ENCODE measurements at places on chromosomes 7 and 10.
A peak's percentile ranks its signal among the peaks of the same experiment; 100 is the strongest.

GRCh38 chr10:77578583-77579227 lies 58.9 kb downstream of the KCNMA1 start:
- DNase-seq: no peak

DNA sequence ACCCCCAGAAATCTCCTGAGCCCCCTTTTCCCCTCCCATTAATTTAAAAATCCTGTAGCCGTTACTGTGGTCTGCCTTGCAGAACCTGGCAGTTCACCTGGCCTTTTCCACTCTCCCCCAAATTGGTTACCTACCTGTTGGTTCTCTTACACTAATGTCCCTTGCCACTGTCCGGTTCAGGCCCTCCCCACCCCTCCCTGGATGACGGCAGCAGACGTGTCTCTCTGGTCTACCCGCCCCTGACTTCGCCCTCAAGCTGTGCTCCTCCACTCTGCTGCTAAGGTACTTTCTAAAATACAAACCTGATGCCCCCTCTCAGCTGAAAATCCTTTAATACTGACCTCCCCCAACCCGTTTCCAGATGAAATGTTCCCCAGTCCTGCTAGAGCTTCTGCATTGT lies 15.6 kb upstream of the SH3PXD2A start:
- no peak for DNase-seq

DNA sequence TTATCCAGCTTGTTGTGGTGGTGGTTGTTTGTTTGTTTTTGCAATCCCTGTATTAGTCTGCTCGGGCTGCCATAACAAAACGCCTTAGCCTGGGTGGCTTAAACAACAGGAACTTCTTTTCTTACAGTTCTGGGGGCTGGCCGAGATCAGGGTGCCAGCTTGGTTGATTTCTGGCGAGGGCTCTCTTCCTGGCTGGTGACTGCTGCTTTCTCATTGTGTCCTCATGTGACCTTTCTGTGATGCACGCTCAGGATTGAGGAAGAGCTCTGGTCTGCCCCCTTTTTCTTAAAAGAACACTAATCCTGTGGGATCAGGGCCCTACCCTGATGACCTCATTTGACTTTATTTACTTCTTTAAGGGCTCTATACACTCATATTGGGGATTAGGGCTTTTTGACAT lies 107.1 kb upstream of the NRP1 start:
- no peak for DNase-seq

- no peak for DNase-seq
Measured at GRCh38 chr7:106285855-106286492, 1.2 kb upstream of the NAMPT start.

DNA sequence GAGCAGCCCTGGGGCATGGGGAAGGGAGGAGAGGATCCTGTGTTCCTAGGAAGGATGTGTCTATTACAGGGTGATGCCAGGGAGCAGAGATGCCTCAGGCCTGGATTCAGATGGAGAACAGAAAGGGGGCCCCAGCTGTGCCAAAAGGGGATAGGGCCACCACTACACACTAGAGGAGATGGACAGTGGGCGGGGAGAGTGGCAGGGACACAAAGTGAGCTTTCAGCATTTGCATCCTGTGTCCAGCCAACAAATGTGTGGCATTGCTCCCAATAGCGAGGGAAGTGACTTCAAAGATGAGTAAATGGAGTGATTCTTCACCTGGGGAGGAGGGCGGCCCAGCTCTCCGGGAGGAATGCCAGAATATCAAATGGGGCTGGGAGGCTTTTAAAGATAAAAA lies 64.9 kb upstream of the WAPL start:
- DNase-seq: no peak

DNA sequence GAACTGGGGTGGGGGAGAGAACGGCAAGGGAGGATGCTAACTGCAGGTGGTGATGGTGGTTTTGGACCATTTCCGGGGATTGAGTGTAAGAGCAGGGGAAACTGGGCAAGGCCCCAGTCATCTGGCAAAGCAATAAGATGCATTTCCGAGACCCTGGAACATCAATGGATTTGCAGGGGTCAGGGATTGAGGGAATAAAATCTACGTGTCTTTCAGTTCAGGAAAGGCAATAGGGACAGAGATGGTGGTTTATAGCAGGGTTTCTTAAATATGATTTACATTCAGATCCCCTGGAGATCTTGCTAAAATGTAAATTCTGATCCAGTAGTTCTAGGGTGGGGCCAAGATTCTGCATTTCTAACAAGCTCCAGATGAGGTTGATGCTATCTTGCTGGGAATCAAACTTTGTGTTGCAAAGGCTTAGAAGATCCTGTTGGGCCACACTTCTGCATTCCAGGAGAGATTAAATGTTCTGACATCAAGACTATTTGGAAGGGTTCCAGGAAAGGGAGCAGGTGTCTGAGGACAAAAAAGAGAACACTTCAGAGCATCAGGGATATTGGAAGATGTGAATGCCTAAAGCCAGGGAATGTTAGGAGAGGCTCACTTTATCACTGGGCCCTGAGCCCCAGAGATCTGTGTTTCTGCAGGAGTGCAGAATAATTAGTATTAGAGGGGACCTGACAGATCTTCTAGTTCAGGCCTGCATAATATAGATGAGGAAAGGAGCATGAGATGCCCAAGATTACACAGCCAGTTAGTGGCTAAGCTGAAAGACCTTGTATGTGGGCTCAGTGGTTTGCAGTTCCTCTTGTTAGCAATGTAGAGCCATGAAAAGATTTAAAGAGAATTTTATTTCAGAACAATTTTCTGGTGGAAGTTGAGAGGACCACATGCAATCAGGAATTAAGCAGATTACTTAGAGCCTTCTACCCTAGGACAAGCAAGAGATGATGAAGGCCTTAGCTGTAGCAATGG lies 32.4 kb downstream of the BLNK start:
- DNase-seq: no peak

GRCh38 chr10:12539350-12540164 lies 190.2 kb downstream of the CAMK1D start:
- DNase-seq: no peak

GRCh38 chr7:45203936-45204445 lies 46.4 kb downstream of the RAMP3 start:
- no peak for DNase-seq

GRCh38 chr7:98284335-98285036 lies 3.0 kb downstream of the BRI3 start:
- peak; percentile 89 for DNase-seq

DNA sequence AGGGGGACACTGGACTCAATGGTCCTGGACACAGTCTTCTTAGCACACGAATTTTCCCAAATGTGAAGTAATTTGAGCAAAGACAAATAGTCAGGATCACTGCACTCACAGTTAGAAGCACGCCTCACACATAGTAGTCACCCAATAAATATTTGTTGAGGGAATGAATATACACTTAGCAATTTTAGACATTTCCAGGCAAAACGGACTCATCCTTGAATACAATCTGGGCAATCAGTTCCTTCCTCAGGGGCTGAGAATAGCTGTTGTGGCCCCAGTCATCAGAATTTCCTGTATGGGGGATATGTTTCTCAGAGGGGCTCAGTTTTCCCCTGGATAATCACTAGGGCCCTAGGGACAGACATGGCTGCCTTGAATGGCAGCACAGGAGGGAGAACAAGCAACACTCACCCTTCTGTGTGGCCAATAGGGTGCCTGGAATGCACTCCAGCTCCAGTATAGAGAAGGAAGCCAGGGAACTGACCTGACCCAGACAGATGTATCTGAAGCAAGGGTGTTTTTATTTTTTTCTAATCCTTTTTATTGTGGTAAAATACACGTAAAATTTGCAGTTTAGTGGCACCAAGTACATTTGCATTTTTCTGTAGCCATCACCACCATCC lies 282.7 kb upstream of the ZNF32 start:
- no peak for DNase-seq

- no peak for DNase-seq
Measured at GRCh38 chr7:5296611-5297226, 14.0 kb downstream of the SLC29A4 start.

GRCh38 chr7:100867040-100867775 lies at the start of gene TRIP6:
TSS of gene TRIP6 (plus strand) at chr7:100867387. CDS start at chr7:100867498, 111 bp downstream.
- DNase-seq: peak; percentile 92

- DNase-seq: no peak
Measured at GRCh38 chr7:101817471-101818286, at the start of gene CUX1. TSS of gene CUX1 (plus strand) at chr7:101817626. CDS start at chr7:101817640, 14 bp downstream.

GRCh38 chr10:21340331-21340730 lies 185.2 kb downstream of the SKIDA1 start:
- no peak for DNase-seq

- no peak for DNase-seq
Measured at GRCh38 chr7:43199371-43200160, 87.1 kb downstream of the HECW1 start.

DNA sequence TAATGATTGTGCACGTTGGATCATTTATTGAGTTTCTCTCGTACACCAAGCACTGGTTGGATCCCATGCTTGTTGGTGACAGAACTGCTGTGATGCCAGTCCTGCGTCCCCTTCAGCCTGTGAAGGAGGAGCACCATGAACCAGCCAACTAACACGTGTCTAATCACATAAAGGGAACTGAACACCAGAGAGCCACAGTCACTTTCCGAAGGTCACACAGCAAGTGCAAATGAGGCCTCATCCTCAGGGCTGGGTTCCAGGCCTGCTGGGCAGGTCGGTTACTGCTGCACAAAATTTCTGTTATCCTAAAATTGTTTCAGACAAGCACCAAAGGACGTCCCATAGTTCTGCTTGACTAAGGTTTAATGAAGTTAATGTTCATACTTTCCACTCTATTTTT lies 332.0 kb upstream of the ZNF32 start:
- DNase-seq: no peak

DNA sequence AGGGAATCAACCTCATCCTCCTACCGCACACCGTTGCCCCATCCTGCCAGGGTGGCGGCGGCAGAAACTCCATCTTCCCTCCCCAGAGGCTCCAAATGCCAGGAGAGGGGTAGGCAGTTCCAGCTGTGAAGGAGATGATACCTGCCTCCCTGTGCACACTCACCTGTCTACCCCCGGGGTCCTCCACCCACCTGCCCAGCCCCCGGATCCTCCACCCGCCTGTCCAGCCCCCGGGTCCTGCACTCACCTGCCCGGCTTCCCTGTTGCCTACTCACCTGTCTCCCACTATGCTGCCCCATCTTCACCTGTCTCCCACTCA lies 13.4 kb upstream of the DNAAF5 start:
- no peak for DNase-seq

DNA sequence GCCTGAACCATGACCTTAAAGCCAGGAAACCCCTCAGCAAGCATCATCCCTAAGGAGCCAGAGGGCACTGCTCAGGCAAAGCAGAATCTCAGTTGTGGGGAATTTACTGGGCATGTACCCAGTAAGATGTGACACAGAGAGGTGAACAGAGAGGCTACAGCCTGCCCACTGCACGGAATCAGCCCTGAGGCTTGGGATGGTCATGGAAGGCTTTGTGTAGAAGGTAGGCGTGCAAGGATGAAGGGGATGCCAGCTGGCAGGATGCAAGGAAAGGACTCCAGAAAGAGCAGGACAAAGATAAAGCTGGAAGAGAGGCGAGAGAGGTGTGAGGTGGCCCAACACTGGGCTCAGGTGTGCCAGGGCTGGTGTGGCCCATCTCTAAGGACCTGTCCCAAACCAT lies 2.4 kb upstream of the AIFM2 start:
- DNase-seq: no peak

DNA sequence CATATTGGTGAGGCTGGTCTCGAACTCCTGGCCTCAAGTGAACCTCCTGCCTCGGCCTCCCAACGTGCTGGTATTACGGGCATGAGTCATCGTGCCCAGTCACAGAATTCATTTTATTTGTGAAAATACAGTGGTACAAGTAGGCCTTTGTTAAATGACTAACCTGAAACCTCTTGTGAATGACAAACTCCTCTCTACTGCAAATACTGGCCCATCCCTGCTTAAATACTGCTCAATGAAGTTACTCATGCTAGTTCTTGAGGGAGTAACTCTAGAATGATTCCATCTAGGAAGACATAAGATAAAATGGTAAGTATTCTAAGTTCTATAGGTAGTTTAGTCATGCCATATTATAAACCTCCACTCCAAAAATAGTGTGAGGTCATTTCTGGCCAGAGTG lies 80.7 kb downstream of the UBE2H start:
- DNase-seq: no peak

GRCh38 chr10:105243825-105244224 lies 602.7 kb downstream of the SORCS3 start:
- no peak for DNase-seq

DNA sequence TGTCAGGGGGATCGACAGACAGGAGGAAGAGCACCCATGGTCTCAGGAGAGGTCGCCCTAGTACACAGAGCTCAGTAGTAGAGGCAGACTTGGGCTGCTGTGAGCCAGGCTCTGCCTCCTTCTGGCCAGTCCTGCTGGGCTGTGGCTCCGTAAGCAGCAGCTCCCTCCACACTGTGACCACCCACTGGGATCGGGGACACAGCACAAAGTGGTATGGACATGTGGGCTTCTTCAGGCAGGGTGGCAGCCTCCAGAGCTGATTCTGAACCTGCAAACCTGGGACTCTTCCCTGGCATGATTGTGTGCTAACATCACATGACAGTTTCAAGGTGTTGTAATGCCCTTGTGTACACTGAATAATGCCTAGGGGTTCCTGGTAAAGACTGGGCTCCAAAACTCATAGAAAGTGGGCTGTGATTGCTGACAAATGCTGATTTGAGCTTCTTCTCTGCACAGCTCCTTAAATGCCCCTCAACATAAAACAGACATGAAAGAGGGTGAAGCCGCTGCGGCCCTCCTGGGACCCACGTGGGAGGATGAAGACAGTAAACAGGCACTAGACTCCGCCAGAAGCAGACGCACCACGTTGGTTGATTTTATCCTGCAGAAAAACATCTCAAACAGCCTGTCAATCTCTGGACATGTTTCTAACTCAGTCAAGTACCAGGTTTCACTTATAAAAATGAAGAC lies 76.7 kb downstream of the GPR26 start:
- DNase-seq: no peak

DNA sequence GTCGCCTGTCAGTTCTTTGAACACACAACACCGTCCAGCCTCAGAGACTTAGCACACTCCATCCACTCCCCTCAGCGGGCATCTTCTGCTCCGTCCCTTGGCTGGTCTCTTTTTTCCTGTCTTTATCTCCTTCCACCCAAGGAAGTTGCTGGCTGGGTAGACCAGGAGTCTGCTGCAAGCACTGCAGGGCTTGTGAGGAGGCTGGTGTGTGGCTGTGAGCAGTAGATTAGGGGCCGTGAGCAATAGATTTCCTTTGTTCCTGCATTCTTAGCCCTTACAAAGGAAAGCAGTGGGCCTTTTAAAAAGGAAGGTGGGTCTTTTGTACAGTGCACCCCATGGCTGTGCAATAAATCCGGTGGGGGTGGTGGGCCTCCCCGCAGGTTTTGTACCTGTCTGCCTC lies 100.3 kb upstream of the BTBD16 start:
- no peak for DNase-seq

- DNase-seq: no peak
Measured at GRCh38 chr10:98258683-98259454, 9.1 kb downstream of the LOXL4 start.

- no peak for DNase-seq
Measured at GRCh38 chr10:103653581-103654037, 160.1 kb downstream of the NEURL1 start.

DNA sequence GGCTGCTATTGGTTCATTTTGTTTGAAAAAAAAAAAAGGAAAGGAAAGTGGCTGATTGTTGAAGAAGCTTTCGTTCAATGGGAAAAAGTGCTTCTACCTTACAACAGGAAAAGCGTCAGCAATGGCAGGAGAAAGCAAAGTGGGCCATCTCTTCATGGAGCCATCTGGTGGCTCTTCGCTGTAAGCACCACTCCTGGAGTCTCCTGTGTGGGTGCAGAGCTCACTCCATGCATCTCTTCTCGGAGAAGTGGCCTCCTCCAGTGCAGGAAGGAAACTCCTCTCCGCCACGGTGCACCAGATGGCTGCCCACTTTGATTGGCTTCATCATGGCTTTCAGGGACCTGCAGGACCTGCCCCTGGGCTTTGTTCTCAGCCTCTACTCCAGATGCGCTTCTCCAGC lies 250.9 kb downstream of the PTEN start:
- DNase-seq: no peak
